ENCODE measurements at places on chromosomes 7 and 10.

- DNase-seq: no peak
Measured at GRCh38 chr10:62866451-62866850, 50.3 kb upstream of the EGR2 start.

DNA sequence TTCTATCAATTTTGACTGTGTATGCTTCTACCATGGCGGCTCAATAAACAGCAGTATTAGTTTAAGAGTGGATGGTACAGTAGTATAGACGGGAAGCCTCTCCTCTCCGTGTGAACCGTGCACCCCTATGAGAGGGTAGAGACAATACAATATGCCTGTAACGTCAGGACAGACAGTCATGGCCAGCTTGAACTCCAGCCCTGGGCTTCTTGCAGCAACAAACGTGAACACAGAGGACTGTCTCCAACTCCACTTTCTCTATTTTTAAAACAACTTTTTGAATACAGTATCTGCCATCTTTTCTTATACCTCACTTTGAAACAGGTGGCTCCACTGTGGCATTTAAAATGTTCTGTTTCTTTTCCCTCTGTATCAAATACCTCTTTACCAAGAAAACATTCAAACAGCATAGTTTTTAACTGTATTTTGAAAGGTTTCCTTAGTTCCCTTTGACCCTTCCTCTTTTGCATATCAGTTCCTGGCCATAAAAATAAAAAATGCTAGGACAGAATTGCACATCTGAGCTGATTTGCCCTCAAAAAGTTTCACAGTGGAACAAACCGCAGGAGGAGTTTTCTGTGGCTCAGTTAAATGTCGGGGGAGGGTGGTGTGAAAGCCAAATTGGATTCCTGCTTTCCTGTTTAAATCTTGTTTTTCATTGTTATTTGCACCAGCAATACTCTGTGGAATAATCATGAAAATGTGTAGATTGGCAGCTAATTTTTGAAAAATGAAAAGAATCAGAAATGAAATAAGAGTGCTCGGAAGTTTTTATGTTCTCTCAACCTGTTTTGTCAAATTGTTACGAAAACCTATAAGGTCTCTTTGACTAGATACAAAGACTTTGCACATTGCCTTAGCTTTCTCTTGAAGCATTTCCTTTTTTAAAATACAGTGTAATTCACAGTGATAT is 8.0 kb downstream of the IKZF1 start:
- DNase-seq: no peak

DNA sequence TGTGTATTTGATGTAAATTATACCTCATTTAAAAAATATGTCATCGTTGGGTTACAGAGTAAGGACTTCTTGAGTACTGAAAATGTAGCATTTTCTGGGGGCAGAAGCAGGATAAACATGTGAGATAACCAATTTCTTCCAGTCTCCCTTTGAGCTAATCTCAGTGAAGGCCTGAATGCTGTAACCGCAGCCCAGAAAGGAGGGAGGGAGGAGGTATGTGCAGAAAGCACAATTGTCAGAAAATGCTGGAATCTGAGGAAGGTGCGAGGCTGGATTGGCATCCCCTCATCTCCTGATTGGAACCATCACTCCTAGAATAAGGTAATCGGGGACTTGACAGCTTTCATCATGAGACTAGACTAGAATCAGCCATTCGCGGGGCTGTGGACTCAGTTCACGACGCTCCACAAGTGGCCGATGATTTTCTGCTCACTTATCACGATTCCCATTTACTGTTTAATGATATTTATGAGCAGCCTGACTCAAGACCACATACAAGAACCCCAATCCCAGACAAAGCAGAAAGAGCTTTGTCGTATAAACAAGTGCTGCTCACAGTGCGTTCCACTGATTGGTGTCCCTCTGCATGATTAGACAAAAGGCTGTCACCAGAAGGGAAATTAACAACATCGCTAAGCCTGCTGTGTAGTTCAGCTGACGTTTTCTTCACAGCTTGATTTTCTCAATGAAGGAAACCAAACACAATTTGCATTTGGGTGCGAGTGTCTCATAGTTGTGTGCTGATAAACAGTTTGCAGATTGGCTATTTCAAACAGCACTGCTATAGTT is 93.2 kb downstream of the SVIL start:
- no peak for DNase-seq

- DNase-seq: no peak
Measured at GRCh38 chr7:128920913-128921582, 10.5 kb upstream of the KCP start.

DNA sequence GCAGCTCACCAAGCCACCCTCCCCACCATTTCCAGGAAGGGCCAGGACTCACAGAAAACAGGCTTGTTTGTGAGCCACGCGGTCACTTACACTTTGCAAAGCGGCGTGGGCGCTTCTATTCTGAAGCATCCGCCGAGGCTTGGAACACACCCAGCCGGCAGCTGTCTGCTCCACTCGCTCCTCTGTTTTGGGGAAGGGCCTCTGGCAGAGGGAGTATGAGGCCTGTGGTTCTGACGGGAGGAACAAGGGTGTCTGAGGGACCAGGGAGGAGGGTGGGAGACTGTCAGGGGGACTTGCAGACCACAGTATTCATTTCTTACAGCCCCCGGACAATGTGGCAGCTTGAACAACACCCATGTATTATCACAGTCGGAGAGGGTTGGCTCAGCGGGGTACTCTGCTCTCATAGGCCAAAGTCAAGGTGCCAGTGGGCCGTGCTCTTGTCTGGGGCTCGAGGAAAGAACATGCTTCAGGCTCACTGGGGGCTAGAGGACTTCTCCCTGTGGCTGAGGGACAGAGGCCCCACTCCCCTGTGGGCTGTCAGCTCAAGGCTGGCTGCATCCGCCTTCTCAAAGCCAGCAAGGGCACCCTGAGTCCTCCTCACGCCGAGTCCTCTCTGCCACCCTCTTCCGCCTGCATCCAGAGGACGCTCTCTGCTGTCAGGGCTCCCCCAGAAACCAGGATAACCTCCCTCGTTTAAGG is 60.4 kb upstream of the FAM20C start:
- DNase-seq: no peak

- DNase-seq: no peak
Measured at GRCh38 chr7:50272808-50273207, 31.7 kb upstream of the IKZF1 start.

- DNase-seq: no peak
Measured at GRCh38 chr10:21831986-21832820, 171.3 kb downstream of the DNAJC1 start.
